Activated effector memory CD4-positive, alpha-beta T cell treated with anti-CD3 and anti-CD28 coated beads, Interleukin-2, amount 50 U/mL, for 16 hours (primary cell): ENCODE measurements at places on chromosomes 2 and 18.

- no peak for DNase-seq
Measured at GRCh38 chr2:232543491-232543890, 4.0 kb downstream of the CHRNG start.

DNA sequence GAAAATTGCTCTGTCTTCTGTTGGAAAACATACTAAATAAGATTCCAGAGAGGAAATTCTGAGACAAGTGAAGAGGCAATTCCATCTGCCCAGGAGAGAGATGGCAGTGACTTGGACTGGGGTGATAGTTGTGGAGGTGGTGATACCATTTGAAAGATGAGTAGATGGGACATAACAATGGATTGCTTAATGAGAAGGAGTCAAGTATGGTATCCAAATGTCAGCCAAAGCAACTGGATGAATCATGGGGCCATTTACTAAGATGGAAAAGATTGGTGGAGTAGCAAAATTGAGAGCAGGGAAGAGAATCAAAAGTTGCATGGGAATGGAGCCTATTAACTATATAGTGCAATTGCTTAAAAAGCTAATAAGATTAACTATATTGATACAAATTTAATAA, 222.1 kb downstream of the ETAA1 start:
- no peak for DNase-seq

DNA sequence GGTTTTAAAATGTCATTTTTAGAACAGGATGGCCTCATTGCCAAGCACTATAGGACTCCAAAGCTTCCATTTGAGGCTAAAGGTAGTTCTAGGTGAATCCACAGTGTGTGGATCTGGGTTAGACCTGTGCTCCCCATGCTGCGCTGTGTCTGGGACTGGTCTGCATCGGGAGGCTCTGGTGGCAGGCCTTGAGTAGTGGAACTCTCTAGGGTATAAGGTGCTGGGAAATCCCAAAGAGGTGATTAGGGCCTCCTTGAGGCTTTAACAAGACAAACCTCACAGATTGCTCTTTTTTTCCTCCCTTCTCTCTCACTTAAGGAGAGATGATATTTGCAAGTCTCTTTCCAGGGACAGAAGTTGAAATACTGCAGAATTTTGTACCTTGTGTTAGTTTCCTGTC, 9.3 kb downstream of the SEC11C start:
- DNase-seq: no peak

DNA sequence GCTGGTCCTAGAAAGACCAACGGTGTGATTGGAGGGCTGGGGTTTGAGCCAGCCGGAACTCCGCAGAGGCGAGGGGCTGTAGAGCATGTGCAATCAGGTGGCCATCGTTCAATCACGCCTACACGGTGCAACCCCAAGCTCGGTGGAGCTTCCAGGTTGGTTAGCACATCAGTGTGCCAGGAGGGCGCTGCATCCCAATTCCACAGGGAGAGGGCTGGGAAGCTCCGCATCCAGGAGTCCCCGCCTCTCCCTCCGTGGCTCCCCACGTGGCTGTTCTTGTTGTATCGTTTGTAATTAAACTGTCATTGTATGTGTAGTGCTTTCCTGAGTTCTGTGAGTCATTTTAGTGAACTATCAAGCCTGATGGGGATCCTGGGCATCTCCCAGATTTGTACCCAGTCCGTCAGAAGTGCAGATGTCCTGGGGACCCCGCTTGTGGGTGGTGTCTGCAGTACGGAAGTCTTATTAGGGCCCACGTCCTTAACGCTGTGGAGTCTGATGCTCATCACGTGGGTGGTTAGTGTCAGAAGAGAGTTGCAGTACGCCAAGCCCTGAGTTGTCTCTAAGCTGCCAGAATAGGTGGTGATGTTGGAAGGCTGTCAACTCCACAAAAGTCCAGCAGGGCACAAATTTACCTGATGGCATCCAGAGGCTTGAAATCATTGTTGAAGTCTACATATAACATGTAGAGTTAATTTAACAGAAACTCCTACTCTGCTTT, 20.6 kb upstream of the AMMECR1L start:
- peak; percentile 54 for DNase-seq

GRCh38 chr2:191165176-191165643, 14.4 kb upstream of the STAT4 start:
- DNase-seq: no peak

DNA sequence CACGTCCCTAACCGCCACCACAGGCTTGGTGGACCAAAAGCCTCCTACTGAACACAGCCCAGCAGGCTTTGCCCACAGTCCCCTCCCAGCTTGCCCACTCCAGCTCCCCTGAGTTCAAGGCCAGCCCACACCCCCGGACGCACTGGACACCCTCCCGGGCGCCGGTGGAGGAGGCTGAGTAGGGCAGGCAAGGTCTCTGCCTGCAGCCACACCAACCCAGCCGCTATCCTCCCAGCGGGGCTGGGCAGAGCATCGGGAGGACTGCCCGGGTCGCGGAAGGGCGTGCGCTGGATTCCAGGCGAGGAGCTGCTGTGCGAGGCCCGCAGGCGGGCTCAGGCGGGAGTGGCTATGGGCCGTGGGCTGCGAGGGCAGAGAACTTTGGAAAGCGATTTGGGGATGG, 49.5 kb downstream of the PLEKHB2 start:
- no peak for DNase-seq

DNA sequence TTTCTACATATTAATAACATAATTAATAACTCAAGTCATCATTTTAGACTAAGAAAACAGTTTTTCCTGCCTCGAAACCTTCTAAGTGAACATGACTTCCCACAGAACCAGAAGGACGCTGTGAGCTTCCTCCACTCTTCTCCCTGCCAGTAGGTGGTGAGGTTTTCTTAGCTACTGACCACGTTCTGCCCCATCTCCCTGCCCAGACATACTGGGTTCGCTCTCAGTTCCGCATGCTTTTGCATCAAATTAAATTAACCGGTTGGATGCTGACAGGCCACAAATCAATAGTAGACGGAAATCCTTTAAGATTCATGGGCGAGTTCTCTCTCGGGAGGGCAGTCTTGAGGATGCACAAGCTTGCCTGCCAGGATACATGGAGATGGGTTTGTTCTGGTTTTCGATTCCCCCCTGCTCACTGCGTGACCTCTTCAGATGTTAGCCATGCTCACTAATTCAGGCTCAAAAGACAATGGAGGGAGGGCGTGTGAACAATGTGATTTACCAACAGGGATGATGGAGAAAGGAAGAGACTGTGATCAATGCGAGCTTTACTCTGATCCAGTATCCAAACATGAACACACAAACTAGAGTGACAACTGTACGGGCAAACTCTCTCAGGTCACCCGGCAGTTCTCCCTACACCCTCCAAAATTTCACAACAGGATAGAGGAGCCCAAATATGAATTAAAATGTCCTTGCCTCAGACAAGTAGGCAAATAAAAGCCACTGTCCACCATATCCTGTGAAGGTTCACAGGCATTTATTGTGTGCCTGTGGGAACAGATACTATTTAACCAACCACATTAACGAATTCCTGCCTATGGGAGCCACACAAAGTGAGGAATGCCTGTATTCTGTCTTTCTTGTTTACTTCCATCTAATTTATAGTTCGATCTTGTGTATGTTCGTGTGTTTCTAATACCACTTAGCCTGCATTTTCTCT, 375.7 kb downstream of the EIPR1 start:
- DNase-seq: no peak

- DNase-seq: no peak
Measured at GRCh38 chr2:104049981-104050380, 803.9 kb upstream of the POU3F3 start.

- DNase-seq: no peak
Measured at GRCh38 chr18:22191923-22192322, 22.5 kb downstream of the GATA6 start.

GRCh38 chr2:97935719-97936161, 60.0 kb downstream of the TMEM131 start:
- DNase-seq: no peak

GRCh38 chr2:69026026-69026425, 13.0 kb downstream of the ANTXR1 start:
- no peak for DNase-seq

DNA sequence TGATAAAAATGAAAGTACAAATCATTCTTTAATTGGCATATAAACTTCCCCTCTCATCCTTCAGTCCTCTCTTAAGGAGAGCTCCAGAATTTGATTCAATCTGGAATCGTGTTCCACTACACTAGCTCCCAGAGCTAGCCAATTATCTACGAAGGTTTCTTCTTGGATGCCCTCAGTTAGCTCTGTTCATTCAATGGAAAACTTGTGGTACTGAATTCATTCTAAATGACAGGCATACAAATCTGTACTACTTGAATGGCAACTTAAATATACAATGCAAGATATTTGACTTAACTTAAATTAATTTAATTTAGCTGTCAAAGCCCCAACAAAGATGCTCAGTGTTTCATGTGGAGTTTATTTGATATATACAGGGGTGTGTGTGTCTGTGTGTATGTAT, 1474.2 kb upstream of the CELF4 start:
- no peak for DNase-seq

DNA sequence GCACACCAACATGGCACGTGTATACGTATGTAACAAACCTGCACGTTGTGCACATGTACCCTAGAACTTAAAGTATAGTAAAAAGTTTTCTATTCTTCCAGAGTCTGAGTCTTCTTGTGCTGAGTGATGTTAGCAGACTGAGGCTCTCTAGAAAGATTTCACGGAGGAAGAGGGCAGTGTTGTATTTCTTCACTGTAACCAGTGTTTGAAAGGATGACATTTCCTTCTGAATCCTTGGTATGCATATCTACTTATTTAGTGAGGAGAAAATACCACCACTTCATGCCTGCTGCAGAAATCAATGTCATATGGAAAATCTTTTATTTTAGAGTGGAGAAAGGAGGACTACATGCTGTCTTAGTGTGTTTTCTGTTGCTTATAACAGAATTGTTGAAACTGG, 357.1 kb downstream of the CCDC85A start:
- DNase-seq: no peak

- no peak for DNase-seq
Measured at GRCh38 chr2:227781841-227782240, 31.8 kb upstream of the CCL20 start.

DNA sequence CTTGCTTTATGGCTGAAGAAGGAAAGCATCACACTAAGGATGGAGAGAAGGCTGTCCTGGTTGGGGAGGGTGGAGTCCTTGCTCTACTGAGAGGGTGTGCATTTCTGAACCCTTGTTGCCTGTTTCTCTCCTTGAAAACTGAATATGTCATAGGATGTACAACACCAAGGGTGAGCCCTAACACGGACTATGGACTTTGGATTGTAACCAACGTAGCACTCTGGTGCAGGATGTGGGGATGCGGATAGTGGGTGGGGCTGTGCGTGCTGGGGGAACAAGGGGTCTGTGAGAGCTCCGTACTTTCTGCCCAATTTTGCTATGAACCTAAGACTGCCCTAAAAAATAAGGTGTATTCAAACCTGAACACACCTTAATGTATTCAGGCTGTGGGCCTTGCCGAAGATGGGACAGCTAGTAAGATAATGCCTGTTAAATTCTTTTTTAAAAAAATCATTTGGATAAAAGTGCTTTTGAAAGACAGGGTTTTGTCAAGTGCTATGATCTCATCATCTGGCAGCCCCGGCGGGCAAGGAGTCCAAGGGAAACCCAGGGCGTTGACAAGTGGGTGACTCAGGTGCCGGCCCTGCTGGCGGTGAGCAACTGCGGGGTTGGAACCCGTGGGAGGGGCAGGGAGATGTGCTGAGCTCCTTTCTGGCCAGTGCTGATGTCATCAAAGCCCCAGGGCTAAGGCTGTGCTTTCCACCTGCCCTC, 54.0 kb downstream of the GATA6 start:
- no peak for DNase-seq

DNA sequence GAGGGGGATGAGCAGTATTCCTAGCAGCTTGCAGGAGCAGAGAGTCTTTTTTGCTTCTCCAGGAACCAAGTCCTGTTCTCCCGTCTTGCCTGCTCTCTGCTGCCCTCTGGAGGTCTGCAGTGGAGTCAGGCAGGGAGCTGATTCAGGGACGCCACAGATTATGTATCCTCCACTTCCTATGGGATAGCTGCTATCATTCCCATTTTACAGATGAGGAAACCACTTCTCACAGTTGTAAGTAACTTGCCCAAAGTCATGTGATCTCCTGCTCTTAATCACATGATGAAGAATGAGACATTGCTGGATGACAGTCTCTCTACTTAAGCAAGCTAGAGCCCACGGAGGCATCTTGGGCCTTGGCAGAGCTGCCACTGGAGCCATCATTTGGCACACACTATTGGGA, 8.3 kb downstream of the SLC4A5 start:
- peak; percentile 89 for DNase-seq

GRCh38 chr2:59887366-59887765, 666.1 kb downstream of the BCL11A start:
- DNase-seq: no peak

DNA sequence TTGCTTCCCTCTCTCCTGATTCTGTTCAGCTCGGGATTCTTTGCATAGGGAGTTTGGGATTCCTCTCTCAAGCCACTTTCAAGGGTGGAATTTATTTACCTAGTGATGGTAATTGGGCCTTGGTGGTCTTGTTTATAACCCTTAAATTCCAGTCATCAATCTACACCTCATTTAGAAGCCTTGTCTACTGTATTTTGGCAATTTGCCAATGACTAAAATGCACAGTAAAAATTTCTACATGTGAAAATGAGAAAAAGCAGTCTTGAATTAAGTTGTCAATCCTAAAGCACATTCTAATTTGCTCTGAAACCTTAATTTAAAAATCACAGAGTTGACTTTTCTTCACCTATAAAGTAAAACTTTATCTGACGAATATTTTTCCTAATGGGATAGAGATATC, 749.2 kb upstream of the CRIM1 start:
- no peak for DNase-seq

- DNase-seq: no peak
Measured at GRCh38 chr2:7604456-7604855, 687.2 kb downstream of the RNF144A start.

DNA sequence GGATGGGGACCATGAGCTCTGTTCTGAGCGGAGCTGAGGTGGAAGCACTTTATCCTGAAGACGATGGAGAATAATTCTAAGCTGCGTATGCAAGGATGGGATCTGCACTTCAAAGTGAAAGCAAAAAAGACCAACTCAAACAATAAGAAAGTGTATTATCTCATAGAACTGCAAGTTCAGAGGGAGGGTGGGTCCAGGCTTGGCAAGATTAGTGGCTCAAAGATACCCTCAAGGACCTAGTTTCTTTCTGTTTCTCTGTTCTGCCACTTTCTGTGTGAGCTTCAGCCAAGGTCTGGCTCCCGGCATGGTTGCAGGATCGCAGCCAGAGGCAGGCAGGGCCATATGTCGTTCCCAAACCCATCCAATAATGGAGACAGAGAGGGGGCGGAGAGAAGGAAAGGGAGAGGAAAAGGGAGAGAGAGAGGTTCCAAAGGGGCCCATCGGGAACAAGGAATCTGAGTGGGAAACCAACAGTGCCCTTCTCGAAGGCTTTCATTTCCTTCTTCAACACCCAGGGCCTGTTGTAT, 169.2 kb upstream of the NCK2 start:
- DNase-seq: peak; percentile 42

DNA sequence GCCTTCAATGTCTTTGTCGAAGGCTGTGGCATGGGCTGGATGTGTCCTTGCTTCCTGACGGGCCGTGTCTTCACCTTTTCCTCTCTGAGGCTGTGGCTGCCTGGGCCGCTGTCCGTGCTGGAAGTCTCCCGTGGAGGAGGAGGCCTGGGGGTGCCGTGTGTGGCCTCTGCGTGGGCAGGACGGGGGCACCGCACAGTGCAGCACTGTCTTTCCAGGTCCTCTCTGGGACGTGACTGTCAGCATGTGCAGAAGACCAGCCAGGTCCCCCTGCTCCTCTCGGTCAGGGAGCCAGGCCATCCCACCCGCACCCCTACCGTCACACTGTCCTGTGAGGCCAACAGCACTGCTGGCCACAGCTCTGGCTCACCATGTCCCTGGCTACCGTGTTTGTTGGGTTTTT, 64.4 kb upstream of the ZNF236 start:
- no peak for DNase-seq

GRCh38 chr18:31369478-31369877, 7.1 kb upstream of the DSG4 start:
- no peak for DNase-seq

- no peak for DNase-seq
Measured at GRCh38 chr18:73544032-73544431, 603.6 kb downstream of the FBXO15 start.
